ENCODE measurements at places on chromosomes 16 and 17.

- DNase-seq = no peak
Observed at GRCh38 chr16:58021661-58022551, 3.6 kb upstream of the MMP15 start.

- peak; percentile 96 for DNase-seq
Observed at GRCh38 chr16:84618581-84619460, 943 bp upstream of the COTL1 start.

- DNase-seq = no peak
Observed at GRCh38 chr17:42178817-42179216, 2.1 kb downstream of the KCNH4 start.

DNA sequence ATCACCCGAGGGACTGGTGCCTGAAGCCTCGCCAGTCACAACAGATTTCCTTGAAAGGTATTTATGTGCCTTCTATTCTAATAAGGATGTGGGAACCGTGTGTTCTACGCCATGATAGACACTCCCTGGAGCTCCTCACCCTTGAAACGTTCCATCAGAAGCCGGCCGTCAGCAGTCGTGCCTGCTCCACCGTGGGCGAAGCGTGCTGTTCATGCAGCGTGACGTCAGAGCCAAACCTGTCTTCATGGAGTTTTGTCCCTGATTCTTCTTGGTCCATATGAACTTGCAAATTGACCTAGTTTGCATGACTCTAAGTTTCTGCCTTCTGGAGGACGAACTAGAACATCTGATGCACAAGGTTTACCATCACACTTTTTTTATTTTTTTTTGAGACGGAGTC lies 4.5 kb upstream of the PPP1R27 start:
- no peak for DNase-seq

GRCh38 chr16:67781565-67781921 lies 24.8 kb downstream of the RANBP10 start:
- DNase-seq = no peak

Measured in GM04503 (cell line).